ENCODE measurements at places on chromosomes 3 and 15. TPM values are rescaled to one million over a fixed set of nuclear protein-coding genes. Genes with fewer than 3 reads are reported as not detected.
A peak's percentile ranks its signal among the peaks of the same experiment; 100 is the strongest.

DNA sequence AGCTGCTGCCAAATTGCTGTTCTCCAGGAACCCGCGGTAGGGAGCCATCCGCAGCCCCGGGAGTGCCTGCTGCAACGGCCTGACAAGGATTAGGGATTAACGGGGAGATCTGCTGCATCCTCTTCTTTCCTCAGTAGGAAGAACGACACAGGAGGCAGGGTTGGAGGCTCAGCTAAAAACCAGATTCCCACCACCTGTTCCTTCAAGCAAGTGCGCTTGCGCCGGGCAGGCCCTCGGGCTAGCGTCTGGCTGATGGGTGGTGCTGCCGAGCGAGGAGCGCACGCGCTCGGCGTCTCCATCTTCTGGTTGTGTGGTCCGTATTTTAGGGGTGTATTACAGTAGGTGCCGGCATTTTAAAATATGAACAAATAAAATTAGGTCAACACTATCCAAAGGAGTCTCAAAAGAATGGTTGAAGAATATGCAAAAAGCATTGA, 25.4 kb upstream of the SLC25A26 start:
- DNase-seq: peak; percentile 20

DNA sequence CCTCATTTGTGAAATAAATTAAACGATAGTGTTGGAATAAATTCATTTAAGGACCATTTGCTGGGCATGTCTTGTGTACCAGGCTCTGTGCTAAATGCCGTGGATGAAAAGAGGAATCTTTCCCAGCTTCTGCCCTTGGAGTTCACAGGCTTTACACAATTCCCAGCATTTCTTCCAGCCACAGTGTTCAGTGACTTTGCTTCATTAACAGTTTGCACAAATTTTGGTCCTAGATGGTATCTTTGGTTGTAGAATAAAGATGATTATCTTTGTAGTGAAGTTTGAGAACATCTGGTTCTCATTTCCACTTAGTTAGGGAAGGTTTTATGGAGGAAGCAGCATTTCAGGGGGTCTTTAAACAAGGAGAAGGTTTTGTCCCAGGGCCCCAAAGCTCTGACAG, 100.1 kb downstream of the LRTM1 start:
- DNase-seq: no peak

- DNase-seq: no peak
These were observed 60.5 kb downstream of the SLMAP start for GRCh38 chr3:57816471-57817095.

GRCh38 chr3:165817160-165817709, 20.0 kb downstream of the BCHE start:
- no peak for DNase-seq

GRCh38 chr15:67480741-67481140, 40.2 kb upstream of the C15orf61 start:
- DNase-seq: no peak

DNA sequence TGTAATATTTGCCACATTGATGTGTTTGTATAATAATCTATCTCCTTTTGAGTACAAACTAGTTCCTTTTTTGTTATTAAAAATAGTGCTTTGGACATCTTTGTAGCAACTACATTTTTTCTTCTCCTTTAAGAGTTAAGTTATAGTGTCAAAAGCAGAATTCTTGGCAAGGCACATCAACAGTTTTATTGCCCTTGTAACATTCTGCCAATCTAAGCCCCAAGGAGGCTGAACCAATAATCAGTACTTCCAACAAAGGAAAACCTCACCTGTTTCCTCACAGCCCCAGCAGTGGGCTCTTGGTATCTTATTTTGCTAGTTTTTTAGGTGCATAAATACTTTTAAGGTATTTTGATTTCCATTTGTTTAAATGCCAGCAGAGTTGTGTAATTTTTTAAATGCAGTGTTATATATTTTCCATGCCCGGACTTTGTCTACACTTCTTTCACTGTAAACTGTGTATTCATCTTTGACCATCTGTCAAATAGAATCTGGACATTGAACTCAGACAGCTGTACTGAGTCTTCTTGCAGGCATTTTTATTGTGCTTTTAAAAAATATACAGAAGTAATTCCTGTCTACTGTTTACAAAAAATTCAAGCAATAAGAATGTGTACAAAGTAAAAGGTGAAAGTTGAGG, 101.0 kb downstream of the MYLK start:
- no peak for DNase-seq

GRCh38 chr15:65738649-65739048, 53.4 kb downstream of the DENND4A start:
- no peak for DNase-seq

GRCh38 chr15:75100679-75101078, 77.3 kb downstream of the PPCDC start:
- no peak for DNase-seq

DNA sequence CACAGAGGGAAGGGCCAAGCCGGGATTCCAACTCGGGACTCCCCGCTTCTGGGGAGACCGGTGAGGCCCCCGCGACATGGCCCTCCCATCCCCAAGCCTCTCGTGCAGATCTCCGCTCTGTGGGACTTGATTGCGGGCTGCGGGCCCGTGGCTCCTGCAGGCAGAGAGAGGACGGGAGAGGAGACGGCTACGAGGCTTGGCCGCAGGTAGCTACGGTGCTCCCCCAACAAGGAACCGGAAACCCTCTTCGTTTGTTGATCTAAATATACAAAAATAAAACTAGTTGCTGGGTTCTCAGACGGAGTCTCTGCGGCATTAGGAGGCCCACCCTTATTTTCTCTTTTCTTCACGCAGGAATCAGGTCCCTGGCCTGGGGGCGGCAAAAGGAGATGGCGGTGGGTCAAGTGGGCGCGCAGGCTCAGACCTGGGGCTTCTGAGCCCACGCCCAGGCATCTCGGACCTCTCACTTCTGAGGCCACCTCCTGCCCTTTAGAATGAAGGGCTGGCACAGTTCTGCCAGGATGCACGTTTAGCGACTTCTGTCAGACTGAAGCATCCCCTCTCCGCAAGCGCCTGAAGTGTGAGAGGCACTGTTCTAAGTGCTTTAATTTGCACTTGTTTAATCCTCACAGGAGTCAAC, 10.9 kb downstream of the GNB5 start:
- DNase-seq: no peak

DNA sequence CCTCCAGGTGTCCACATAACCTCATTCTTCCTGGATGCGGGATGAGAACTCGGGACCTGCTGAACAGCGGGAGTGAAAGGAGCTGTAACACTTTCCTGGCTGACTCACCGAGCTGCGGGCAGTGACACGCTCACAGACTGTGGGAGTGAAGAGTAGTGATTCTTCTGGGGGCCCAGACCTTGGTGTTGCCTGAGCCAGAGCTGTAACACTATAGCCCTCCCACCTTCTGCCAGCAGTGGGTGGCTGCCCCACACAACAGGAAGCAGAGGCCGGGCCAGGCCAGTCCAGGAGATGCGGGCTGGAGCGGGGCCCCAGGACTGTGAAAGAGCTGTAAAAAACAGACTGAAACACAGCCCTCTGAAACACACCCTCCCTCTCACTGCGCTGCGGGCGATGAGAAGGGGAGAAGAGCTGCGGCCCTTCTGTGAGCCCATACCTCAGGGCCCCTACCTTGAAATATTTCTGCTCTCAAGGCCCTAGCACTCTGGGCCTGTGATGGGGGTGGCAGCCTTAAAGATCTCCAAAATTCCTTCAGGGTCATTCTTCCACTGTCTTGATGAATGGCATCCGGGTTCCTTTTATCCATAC, 464.0 kb upstream of the CCDC54 start:
- DNase-seq: no peak

DNA sequence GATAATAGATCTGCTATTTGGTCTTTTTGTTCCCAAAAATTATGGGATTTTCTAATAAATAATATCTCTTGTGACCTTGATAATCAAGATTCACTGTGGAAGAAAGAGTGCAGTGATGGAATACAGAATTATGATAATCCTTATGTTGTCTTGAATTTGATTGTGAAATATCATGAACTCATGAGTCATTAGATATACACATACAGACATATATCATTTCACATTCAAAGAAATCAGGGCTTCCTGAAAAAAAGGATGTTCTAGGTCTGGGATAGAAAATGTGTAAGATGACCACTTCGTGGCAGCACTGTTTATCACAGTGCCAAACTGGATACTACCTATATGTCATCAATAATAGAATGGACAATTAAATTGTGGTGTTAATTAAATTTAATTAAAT, 97.7 kb downstream of the DPH6 start:
- DNase-seq: no peak

DNA sequence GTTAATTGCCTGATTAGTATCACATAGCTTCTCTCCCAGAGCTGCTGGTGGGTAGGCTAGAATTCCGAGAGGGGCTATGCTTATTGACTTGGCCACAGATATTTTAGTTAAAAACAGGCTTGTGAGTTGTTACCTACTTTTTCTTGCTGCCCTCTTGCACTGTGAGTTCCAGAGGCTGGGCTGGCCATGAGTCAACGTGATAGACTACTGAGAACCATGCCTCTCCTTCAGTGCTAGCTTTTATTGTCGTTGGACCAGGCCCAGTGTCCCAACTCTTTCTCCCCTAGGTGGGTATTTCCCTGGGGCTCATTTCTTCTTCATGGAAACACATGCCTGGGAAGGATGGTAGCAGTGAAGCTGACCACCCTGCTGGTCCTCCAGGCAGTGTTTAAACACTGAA, 20.4 kb upstream of the PCOLCE2 start:
- no peak for DNase-seq

FEM1B gene
- 34.8 TPM for total RNA-seq

DNAJB11 gene
- 87.9 TPM for total RNA-seq

HTD2 gene
- 7.9 TPM for total RNA-seq

HOMER2 gene
- 35.9 TPM for total RNA-seq

FLNB gene
- 309 TPM for total RNA-seq

ZPLD1 gene
- total RNA-seq: not detected

All from Panc1 (cell line).